ENCODE measurements at places on chromosomes 5 and 9.

GRCh38 chr9:5015934-5016333 is 30.9 kb downstream of the JAK2 start:
- no peak for DNase-seq

GRCh38 chr5:97383996-97384395 is 200.9 kb upstream of the RIOK2 start:
- no peak for DNase-seq

DNA sequence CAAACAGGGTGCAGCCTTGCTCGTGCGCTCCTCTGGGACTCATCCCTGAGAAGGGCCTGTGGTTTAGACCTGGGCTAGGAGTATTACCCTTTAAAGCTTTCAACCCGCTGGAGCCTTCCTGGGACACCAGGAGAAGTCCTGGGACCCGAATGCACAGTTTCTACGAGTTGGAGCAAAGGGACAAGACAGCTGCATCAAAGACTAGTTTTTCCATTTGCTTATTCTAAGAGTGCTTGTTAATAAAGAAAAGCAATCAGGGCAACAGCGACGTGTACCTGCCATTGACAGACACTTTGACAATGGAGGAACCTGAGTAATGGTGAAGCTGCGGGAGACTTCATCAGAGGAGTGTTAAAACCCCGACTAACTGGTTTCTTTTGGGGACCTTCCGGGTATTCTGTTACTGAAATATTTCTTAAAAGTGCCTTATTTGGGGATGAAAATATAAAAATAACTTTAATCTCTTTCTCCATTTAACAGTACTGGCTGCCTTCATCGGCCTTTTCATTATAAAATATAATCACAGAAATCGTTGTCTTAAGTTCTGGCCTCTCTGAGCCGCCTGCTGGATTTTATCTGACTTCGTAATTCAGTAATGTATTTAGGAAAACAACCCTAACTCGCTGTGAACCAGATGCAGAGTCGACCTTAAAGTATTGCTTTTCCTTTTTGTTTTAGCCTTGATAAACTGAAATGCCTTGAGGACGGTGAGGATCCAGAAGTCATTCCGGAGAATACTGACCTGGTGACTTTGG is 732 bp downstream of the SNAPC3 start:
- no peak for DNase-seq

GRCh38 chr5:2052687-2053086 is 170.0 kb upstream of the IRX4 start:
- no peak for DNase-seq

DNA sequence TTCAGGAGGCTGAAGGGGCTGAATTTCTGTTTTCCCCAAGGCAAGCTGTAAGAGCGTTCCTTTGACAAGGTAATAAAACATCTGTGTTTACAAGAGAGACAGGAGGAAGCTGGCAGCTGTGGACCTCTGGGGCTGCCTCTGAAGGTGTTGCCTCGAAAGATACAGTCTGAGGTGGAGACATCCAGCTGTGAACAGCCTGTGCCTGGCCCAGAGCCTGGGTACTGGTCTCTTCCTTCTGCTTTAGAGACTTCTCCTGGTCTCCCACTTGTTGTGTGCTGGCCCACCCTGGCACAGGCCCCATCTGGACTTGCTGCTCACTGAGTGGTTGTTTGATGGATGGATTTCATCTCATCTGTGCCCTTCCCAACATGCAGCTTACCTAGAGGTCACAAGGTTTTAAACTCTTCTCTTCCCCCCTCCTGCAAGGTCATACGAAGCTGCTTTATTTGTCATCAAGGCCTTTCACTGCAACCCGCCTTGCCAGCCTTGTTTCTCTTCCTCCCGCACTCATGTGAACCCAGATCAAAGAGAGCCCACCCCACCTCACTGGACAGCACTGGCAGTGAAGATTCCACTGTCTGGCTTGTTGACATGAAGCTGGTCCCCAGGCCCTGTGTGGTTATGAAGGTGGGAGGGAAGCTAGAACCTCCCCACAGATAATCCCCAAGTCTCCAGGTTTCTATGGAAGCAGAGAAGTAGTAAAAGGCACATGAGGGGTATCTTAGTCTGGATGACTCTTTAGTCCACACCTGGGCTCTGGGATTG is 35.0 kb upstream of the ALDH1B1 start:
- DNase-seq = no peak

DNA sequence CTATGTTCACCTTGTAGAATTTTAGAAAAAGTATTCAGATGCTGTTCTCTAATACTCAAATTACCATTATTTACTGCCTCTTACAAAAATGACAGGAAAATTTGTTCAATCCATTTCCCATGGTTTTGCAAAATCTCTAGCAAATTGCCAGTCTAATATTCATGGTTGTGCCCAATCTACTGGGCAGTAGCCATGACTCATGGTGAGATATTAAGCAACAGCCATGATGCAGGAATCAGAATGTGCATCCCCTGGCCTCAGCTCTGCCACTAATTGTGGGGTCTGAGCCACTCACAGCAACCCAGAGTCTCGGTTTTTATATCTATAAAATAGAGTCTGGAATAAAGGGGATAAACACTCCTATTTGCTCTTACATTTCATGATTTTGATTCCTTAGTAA is 353.6 kb downstream of the DEPDC1B start:
- DNase-seq = no peak

DNA sequence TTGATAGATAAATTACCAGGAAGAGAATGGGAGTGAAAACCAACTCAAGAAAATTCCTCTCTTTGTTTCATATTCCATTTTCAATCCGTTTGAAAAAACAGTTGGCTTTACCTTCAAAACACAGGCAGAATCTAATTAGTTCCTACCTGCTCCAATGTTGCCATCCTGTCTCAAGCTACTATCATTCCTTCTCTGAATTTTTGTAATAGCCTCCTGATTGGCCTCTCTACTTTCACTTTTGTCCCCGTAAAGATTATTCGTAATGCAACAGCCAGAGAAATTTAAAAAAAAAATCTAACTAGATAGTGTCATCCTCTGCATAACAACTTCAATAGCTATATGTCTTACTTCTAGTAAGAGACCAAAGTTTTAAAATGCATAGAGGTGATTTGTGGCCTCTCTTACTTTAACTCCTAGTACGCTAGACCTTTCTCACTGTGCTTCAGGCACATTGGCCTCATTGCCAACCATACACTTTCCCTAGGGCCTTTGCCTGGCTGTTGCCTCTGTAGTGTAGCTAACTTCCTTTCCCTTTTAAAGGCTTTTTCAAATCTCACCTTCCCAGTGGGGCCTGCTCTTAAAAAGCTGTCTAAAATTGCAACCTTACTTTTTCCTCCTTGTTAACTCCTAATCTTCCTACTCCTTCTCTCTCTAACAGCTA is 311.3 kb upstream of the GRIN3A start:
- DNase-seq = no peak

GRCh38 chr5:156182174-156182967 is 144.6 kb upstream of the SGCD start:
- no peak for DNase-seq

DNA sequence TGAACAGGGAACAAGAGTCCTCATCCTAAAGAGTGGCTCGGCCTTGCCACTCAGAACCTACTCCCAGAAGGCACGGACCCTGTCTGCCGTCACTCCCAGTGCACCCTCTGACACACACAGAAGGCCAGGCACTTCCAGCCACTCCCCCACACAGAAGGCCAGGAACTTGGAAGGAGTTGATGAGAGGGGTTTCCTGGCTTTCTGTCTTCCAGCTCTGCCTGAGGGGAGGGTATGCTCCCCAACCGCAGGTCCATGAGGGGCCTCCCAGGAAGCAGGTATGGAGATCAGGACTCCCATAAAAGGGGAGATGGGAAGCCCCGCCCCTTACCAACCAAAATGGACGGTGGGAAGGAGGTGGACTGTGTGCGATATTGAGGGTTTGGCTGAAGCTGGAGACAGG is 247.6 kb upstream of the IRX4 start:
- DNase-seq = no peak

GRCh38 chr9:71112866-71113265 is 8.6 kb downstream of the TRPM3 start:
- no peak for DNase-seq

- DNase-seq = no peak
These were observed 31.7 kb downstream of the SLC35A4 start for GRCh38 chr5:140596321-140596741.

GRCh38 chr5:111667128-111667736 is 89.8 kb downstream of the NREP start:
- no peak for DNase-seq

- no peak for DNase-seq
These were observed 75.3 kb downstream of the ADAMTS2 start for GRCh38 chr5:179269781-179270543.

- no peak for DNase-seq
These were observed 37.4 kb downstream of the FOXI1 start for GRCh38 chr5:170143091-170143490.

DNA sequence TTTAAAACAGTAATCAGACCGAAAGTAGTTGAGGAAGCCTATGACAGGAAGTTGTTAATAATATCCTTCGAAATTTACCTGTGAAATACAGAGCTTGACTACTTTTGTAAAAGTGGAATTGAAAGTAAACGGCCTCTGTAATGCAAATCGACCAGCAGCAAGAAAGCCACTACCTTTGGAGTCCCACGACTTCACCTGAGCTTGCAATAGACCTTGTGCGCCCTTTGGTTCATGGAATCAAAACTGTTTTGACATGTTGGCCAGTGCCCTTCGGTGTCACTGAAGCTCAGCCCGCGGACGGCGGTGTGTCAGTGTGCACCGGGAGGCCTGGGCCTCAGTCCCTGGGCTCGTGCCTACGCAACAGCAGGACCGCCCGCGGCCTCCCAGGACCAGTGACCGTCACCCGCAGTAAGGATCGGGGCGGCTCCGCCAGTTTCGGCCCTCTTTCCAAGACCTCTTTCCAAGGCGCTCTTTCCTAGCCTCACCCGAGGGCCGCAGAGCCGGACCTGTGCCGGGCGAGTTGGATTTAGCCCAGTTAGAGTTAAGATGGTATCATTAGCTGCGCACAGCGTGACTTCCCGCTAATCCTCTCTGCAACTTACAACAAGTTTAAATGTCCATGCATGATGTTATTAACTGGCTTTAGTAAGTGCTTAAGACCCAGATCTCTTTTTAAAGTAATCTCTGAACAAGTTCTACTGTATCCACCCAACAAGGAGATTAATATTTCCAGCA is 223.3 kb downstream of the MEF2C start:
- DNase-seq = no peak

- DNase-seq = peak; percentile 1
These were observed 48.1 kb downstream of the KCNV2 start for GRCh38 chr9:2765250-2765880.

GRCh38 chr9:3931058-3931457 is 368.8 kb downstream of the GLIS3 start:
- DNase-seq = no peak

- DNase-seq = no peak
These were observed 189.5 kb downstream of the ERCC6L2 start for GRCh38 chr9:96064826-96065481.

- no peak for DNase-seq
These were observed 274.2 kb downstream of the BRINP1 start for GRCh38 chr9:119095072-119095471.

DNA sequence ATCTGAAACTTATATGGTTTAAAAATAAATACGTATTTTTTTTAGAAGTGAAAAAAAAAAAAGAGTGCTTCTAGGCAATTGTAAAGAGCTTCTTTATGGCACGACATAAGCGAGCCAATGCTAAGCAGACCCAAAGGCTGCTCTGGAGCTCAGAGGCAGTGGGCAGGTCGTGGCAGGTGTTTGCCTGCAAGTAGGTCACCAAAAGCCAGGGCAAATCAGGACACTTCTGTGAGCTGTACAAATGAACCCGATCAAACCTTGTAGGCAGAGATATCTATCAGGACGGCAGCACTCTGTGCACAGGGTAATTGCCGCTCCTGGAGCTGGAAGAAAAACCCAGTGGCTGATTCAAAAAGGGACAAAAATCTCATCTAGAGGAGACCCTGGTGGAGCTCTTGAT is 75.9 kb downstream of the IRX2 start:
- DNase-seq = no peak

DNA sequence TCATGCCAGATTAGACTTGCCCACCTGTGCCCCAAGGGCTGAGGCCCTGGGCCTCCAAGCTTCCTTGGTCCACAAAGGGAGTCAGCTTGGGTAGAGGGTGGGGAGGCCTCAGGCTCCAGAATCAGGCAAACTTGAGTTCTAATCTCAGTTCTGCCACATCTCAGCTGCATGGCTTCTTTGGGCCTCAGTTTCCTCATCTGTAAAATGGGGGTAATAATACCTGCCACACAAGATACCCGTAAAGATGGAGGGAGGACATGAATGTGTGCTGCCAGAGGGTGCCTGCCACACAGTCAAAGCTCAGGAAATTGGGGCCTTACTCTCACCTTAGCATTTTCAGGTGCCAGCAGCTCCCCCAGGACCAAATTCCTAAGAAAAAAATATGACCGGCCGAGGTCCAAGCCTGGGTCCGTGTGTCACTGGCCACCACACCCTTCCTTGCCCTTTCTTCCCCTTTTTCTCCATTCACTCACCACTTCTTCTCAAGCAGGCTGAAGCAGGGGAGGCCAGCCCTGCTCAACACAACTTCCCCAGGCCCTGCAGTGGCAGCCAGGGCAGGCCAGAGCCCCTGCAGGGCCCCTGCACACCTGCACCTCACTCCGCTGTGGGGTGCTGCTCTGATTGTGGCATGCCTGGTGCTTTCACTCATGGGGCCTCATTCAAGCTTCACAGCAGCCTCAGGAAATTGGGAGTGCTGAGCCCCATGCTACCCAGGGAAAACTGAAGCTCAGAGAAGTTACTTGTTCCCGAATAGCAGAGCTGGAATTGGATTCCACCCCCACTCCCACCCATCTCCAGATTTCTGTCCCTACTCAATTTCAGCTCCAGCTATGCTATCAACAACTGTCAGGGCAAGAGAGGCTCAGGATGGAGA is 3.9 kb downstream of the RGS14 start:
- no peak for DNase-seq

- DNase-seq = no peak
These were observed 43.3 kb downstream of the SLC28A3 start for GRCh38 chr9:84297162-84297821.

DNA sequence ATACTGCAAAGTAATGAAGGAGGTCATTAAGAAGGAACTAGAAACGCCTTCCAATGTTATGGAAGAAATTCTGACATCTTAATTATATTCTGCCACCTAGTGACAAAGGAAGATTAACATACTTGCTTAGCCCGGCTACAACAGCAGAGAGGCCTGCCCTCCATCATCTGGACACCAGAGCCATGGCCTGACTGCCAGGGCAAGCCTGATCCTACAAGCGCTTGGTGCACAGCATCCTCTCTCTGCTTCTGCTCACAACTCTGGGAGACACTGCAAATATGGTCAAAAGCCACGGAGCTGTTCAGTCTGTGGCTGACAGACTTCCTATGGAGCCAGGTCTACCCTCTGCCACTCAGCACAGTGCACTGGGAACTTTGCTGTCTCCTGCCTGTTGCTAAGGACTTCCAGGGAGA is 87.3 kb upstream of the SLC44A1 start:
- no peak for DNase-seq

GRCh38 chr9:98899408-98900056 is 44.2 kb upstream of the COL15A1 start:
- peak; percentile 59 for DNase-seq

DNA sequence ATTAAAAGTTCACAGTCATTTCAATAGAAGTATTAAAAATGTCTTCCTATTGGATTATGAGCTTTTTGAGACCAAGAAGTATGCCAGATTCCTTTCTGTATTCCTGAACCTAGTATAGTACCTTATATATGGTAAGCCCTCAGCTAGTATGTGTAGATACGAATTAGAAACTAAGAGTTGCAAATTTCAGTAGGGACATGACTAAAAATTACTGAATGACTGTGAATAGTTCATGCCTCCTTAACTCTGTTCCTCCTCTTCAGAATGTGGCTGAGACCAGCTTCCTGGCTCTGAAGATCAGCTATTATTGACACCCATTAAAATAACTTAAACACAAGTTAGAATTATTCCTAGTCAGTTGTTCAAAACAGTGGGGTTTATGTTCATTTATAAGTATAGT is 19.7 kb downstream of the KDM3B start:
- DNase-seq = no peak

GRCh38 chr9:123541411-123541810 is 185.4 kb downstream of the CRB2 start:
- no peak for DNase-seq
